ENCODE measurements at places on chromosomes 5 and 9. TPM values are rescaled to one million over a fixed set of nuclear protein-coding genes. Genes with fewer than 3 reads are reported as not detected.
A peak's percentile ranks its signal among the peaks of the same experiment; 100 is the strongest.

The LECT2 gene
- total RNA-seq, result not detected

DNA sequence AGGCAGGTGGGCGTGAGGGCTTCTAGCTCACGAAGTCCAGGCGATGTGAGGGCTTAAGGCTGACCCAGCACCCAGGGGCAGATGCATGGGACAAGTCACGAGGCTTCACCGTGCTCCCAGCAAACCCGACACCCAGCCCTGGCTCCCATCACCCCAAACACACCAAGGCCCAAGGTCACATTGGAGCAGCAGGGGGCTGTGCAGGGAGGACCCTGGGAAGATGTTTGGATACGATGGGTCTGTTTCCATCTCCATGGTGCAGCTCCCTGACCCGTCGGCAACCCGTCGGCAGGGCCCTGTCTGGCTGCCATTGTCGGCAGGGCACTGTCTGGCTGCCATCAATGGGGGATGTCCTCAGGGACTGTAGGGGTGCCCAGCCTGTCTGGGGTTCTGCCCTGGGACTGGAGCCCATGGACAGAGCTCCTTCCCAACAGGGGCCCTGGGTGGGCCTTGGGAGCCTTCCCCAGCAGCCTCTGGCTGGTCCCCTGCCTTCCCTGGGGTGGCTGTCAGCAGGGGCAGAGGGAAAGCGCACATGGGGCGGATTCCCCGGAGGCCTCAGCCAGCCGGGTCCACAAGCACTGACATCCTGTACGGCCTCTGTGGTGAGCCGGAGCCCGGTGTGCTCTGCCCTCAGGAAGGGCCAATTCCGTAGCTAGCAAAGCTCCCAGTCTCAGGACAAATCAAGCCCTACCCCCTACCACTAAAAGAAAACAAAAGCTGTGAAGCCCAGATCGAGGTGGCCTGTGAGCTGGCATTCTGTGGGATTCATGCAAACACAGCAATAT is 47.1 kb downstream of the NACC2 start:
- DNase-seq, result no peak

DNA sequence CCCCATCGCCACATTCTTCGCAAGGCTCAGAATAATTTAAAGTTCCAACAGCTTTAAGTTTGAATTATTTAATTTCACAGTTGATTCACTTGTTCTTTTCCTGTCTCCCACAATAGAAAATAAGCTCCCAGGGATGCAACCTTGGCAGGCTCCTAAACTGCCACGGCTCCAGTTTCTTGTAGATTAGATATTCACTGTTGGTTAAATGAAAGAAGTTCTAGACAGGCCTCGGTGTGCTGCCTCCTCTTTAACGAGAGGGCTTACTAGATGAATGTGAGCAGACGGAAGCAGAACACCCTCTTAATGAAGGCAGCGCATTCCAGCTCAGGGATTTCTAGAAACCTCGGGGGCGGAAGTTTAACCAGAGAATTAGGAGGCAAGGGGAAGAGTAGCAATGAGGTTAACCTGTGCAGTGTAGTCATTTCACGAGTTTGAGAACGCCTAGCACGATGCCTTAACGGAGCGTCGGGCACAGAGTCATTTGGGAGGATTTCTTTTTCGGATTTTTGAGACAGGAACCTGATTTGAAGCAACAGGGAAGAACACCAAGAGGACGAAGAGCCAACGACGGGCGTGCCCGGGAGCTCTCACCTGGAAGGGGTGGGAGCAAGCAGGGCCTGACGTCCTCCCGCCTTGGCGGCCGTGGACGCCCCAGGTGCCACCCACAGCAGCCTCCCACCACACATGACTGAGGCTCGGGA is 637 bp upstream of the SMC5 start:
- no peak for DNase-seq

The PCDHB5 gene
- total RNA-seq, result 4.1 TPM

DNA sequence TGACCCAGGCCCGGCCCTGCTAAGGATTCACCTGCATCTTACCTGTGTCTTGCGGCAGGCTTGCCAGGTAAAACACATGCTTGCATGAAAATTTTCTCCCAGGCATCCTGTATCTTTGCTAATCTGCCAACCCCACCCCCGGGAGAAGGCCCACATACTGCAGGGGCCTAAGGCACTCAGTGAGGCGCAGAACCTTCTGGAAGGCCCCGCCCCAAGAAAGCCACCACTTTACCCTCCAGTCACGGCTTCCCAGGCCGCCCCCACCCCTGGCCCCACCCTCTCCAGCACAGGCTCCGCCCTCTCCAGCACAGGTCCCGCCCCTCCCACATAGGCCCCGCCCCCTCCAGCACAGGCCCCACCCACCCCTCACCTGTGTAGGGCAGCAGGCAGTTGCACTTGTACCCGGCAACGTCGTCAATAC is 29.8 kb upstream of the SEC16A start:
- DNase-seq, result no peak

GRCh38 chr5:2704806-2705645 is 46.5 kb downstream of the IRX2 start:
- no peak for DNase-seq

The DNAJA1 gene
- total RNA-seq, result 89.8 TPM

GRCh38 chr9:98883276-98883675 is 60.4 kb upstream of the COL15A1 start:
- no peak for DNase-seq

The ENDOG gene
- 14.1 TPM for total RNA-seq

The CPEB4 gene
- total RNA-seq, result 80.1 TPM

GRCh38 chr9:5562806-5563416 is 52.6 kb downstream of the PDCD1LG2 start:
- DNase-seq, result no peak

The CDH18 gene
- not detected for total RNA-seq

GRCh38 chr5:56314529-56314928 is 81.4 kb upstream of the ANKRD55 start:
- DNase-seq, result peak; percentile 79

GRCh38 chr9:35828716-35829083 is at the start of gene FAM221B:
Gene FAM221B (minus strand): TSS chr9:35828732. CDS start chr9:35826161, 2,571 bp downstream.
- DNase-seq, result no peak

DNA sequence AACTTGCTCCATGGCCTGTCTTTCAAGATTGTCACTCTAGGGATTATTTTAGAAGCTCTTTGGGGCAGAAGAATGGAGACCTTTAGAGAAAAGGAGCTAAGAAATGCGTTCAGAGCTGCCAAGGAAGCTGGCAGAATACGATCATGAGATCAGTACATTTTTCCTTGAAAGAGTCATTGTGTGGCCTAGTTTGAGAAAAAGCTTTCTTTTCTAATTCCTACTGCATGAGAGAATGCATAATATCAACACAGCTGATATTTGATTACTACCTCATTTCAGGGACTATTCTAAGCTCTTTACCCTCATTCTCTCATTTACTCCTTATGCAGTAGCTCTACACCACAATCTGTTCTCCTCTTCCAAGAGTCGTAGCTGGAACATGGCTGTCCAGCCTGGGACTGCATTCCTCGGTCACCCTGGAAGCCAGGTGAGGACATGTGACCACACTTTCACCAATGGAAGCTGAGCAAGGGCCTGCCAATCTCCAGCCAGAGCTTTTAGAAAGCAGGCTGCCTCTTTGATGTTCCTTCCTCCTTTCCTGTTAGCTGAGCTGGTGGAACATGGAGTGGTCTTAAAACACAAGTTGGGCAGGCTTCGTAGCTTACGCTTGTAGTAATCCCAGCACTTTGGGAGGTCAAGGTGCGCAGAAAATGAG is 99.3 kb upstream of the LHFPL2 start:
- no peak for DNase-seq

The LOX gene
- total RNA-seq, result 125 TPM

- DNase-seq, result no peak
Measured at GRCh38 chr5:63563008-63563917, 399.0 kb downstream of the HTR1A start.

- no peak for DNase-seq
Measured at GRCh38 chr5:51202161-51202560, 181.1 kb upstream of the ISL1 start.

- no peak for DNase-seq
Measured at GRCh38 chr9:462606-463005, 247.9 kb downstream of the DOCK8 start.

GRCh38 chr5:179301796-179302195 is 43.5 kb downstream of the ADAMTS2 start:
- peak; percentile 57 for DNase-seq

The FGF10 gene
- total RNA-seq, result 11.3 TPM

- DNase-seq, result no peak
Measured at GRCh38 chr9:38134611-38135237, 65.7 kb upstream of the SHB start.

- DNase-seq, result no peak
Measured at GRCh38 chr5:74903165-74903787, 37.1 kb upstream of the FAM169A start.

The PCDHA9 gene
- total RNA-seq, result 0.36 TPM

- DNase-seq, result no peak
Measured at GRCh38 chr5:76608833-76609232, 14.4 kb downstream of the F2RL2 start.

DNA sequence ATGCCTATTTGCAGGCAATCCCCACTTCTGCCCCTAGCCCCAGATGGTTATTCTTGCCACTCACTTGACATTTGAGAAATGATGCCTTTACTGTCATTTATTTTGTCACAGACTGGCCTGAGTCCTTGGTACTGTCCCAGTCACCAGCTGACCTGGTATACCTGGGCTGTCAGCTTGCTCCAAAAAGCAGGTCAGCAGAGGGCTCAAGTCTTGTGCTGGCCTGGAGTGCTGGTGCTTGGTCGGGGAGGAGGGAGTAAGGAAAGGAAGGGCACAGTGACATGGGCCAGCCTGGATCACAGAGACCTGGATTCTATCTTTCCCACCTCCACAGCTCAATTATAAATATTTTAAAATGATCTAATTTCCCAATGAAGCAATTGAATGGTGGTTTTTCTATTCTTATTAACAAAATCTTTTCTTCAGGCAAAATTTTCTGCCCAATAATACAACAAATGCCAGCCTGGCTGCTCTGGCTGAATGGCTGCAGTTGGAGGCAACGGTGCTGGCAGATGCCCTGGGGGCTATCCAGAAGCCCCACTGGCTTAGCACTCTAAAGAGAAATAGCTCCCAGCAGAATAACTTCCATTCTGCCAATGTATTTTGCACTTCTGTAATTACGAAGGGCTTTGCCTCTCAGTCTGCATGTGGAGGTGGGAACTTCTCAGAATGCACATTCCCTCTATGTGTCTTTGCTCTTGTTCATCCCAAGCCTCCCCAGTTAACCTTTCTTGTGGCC is 160.6 kb downstream of the GADD45G start:
- peak; percentile 27 for DNase-seq

- DNase-seq, result no peak
Measured at GRCh38 chr5:50302815-50303490, 138.1 kb downstream of the EMB start.

The KIAA1958 gene
- total RNA-seq, result 7.9 TPM

The EGFLAM gene
- 14.4 TPM for total RNA-seq

DNA sequence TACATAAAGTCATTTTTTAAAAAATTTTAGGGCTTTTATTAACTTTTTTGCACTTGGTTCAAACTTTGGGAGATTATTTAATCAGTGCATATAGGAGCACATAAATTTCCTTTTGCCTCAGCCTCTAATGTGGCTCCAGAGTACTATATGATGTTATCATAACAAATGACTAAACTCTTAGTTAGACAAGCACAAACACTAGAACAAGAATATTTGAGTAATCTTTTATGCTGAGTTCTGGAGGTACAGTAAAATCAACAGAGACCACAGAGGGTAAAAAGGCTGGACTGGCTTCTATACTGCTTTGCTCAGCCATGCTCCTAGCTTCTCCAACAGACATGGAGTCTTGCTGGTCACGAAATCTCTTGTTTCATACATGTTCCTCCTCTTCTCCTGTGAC is 52.5 kb upstream of the SGCD start:
- DNase-seq, result no peak

The CTXN3 gene
- not detected for total RNA-seq

The HBEGF gene
- total RNA-seq, result 14.5 TPM

The SPINK9 gene
- not detected for total RNA-seq

The GGTA1 gene
- 17.6 TPM for total RNA-seq

DNA sequence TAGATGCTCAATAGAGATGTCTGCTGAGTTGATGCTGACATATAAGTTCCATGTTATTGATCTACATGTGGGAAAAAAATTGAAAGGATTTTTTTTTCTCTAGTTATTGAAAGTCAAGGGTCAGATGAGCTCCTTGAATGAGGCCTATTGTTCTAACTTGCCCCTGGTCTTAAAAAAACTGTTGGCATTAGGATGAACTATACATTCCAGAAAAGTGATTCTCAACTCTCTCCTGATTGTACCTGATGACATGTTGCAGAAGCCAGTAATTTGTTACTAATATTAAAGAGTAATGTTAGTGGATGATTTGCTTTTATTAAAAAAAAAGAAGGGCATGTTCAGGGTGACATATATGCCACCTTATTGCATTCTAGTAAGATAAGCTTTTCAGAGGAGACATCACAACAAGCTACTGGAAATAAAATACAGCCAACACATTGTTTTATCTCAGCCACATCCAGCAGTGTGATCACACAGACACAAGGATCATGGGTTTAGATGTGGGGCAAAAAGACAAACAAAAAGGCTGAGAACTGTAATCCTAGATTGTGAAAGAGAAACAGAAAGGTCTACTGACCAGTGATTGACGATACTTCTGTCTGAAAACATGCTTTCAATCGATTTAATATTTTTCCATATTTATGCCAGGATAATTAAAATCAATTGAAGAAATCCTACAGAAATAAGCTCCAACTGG is 1314.1 kb upstream of the C9orf72 start:
- DNase-seq, result no peak

DNA sequence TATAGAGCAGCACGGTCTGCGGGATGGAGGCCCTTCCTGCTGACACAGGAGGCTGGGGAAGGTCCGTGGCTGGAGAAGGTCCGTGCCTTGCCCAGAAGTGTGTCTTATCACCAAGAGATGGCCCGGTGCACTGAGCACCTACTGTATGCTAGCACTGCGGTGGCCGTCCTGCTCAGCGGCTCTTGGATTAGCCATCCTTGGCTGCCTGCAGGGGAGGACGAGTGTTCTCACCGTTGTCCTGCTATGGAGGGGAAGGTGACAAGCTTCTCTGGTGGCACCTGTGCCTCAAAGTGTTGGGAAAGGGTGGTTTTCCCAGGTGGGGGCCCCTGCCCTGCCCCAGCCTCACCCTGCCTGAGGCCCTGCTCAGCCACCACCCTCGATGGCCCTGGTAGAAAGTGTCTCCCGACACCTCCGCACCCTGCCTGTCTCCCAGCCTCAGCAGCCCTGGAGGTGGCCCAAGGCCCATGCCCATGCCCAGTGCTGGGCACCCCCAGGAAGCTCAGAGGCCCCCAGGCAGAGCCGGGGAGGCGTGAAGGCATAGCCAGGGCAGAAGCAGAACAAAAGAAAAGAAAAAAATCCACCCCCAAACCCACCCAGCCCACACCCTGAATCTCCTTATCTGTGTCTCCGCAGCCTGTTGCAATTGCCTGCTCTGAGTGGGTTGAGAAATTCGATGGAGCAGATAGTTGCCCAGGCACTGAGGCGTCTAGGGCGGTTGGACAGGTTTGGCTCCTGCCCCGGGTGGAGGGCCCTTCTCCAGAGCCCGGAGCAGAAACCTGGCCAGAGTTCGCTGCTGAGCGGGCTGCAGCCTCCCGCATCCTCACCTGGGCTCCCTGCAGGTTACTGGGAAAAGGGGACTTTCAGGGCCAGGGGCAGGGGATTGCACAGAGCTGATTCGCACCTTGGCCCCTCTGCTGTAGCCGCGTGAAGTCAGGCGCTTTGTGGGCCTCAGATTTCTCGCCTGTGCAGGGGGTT is 30.5 kb downstream of the RXRA start:
- DNase-seq, result no peak

- no peak for DNase-seq
Measured at GRCh38 chr9:76608575-76609273, 149.7 kb downstream of the GCNT1 start.

- no peak for DNase-seq
Measured at GRCh38 chr5:55360190-55360589, 52.4 kb downstream of the MTREX start.

The IFNA13 gene
- not detected for total RNA-seq
